ENCODE measurements at places on chromosomes 6 and 20. TPM values are rescaled to one million over a fixed set of nuclear protein-coding genes. Genes with fewer than 3 reads are reported as not detected.

- no peak for DNase-seq
Observed at GRCh38 chr6:43706788-43707187, 19.2 kb upstream of the MRPS18A start.

- peak; percentile 45 for DNase-seq
Observed at GRCh38 chr20:208942-209566, 18.0 kb upstream of the DEFB129 start.

GRCh38 chr6:89079511-89080234 lies 878 bp upstream of the PNRC1 start:
- DNase-seq, result no peak

HCK gene
- not detected for polyA plus RNA-seq

ZNF334 gene
- 4.0 TPM for polyA plus RNA-seq
